NCI-H510A (cell line): ENCODE measurements at places on chromosomes 13 and 19.

DNA sequence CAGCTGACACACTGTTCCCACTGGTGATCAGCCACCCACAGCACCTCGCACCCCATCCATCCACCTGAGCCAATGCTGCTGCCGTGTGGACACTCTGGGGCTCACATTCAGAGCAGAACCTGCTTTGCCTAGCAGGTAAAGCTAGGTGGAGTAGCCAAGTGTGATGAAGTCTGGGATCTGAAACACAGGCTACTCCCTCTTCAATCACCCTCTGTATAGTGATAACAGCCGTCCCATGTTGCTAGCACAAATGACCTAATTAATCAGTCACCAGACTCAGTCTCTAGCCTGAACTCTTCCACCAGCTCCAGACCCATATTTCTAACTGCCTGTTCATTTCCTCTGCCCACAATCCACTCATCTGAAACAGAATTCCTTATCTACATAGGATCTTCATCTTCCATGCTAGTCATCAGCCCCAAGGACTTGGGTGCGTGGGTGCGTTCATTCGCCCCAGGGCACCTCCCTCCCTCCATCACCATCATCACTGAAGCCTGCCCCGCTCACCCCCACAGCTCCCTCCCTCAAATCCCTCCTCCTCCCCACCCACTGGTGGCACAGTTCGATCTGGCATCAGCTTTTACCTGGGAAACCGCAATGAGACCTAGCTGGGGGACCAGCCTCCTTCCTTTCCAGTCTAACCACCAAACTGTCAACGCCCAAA lies 19.8 kb downstream of the STK24 start:
- no peak for DNase-seq

GRCh38 chr19:32023564-32023832 lies 321.9 kb upstream of the ZNF507 start:
- no peak for DNase-seq

DNA sequence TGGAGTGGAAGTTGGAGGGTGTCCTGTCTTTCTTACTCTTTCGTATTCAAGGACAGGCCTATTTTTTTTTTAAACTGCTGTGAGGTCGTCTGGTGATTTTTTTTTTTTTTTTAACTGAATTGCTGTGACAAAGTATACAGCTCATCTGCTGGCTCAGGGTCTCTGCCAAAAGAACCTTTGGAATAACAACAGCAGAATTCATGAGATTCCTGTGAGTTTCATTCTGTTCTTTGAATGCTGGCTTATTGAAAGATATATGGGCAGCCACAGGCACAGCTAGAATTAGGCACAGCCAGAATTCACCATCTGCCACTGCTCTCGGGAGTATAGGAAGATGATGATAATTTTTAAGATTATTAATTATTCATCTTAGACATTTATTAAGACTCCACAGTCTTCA lies 21.4 kb upstream of the FRY start:
- no peak for DNase-seq

GRCh38 chr19:49631610-49632192 lies 8.2 kb downstream of the RRAS start:
- no peak for DNase-seq

DNA sequence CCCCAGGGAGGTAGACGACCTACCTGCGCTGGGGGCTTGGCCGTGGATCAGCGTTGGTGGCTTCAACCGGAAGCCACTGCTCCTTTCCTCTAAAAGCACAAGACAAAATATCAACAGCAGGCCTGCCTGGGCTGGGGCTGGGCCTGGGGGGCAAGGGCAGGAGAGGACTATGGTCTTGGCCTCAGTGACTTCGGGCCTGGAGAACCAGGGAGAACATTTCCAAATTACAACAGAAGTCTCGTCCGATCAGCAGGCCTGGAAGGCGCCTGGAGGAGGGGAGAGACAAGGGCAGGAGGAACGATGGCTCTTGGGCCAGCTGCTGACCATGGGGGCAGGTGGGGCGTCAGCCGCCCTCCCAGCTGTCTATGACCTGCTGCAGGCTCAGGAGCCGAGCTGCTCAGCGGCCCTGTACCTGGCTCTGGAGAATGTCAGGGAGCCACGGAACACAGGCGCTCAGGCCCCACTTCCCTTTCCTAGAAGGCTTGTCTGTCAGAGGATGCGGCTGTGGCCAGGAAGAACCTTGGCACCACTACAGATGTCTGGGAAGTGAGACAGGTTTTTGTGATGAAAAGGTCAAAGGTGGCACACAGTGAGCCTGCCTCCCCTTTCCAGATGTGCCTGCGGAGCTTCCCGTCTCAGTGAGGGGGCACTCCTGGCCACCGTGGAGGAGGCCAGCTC lies 19.5 kb downstream of the CAPS start:
- no peak for DNase-seq

DNA sequence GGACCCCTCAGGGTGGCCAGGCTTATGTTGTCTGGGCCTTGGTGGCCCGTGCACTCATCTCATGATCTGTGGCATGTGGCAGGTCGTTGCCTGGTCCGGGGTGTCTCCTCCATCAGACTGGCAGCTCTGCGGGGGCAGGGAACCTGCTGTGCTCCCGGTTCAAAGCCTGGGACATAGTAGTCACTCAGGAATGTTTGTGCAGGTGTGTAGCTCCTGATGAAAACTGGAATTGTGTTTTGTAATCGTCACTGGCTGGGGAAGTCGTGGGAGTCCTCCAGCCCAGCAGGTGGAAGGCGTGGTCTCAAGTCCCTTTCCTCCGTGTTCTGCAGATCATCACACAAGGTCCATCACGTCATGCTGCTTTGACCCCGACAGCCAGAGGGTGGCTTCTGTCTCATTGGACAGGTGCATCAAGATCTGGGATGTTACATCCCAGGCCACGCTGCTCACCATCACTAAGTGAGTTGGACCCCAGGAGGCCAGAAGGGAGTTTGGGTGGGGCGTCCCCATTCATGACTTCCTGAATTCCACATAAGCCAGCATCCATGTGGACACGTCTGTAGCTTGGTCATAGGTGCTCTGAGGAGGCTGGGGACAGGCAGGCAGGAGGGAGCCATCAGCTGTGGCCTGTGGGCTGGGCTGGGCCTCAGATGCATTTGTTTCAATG lies 19.1 kb downstream of the WDR88 start:
- DNase-seq, result no peak
